HL-60 (cell line): ENCODE measurements at places on chromosomes 7 and 10.

- no peak for DNase-seq
Measured at GRCh38 chr10:36473122-36473521, 652.3 kb upstream of the ANKRD30A start.

DNA sequence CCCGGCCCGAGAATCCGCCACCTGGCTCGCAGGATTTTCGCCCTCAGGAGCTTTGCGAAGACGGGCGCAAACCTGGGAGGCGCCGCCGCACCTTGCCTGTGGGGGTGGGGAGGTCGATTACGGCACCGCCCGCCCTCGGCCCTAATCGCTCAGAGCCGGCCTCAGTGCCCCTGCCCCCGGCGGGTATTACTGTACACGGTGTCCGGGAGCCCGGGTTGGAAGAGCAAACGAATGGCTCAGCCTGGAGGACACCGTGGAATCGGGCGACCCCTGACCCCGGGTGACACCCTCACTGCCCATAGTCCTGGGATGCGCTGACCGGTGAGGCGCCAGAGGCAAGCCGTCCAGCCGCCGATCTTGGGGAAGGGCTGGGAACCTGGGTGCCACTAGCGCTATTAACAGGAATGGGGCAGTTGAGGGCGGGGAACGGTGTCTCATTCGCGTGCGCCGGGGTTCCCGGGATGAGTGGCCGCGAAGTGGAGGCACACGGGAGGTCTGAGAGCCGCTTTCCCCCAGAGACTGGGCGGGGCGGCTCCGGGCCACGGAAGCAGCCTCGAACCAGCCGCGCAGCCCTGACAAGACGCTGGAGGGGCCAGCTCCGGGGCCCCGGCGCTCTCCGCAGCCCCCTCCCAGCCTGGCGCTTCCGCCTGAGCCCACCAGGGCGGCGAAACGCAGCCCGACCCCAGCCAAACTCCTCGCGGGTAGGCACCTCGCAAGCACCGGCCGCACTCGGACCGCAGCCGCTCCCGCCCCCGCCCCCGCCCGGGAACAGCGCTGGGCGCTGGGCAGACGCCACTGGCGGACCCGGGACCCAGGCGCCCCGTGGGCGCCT is 167.5 kb downstream of the NRF1 start:
- no peak for DNase-seq

DNA sequence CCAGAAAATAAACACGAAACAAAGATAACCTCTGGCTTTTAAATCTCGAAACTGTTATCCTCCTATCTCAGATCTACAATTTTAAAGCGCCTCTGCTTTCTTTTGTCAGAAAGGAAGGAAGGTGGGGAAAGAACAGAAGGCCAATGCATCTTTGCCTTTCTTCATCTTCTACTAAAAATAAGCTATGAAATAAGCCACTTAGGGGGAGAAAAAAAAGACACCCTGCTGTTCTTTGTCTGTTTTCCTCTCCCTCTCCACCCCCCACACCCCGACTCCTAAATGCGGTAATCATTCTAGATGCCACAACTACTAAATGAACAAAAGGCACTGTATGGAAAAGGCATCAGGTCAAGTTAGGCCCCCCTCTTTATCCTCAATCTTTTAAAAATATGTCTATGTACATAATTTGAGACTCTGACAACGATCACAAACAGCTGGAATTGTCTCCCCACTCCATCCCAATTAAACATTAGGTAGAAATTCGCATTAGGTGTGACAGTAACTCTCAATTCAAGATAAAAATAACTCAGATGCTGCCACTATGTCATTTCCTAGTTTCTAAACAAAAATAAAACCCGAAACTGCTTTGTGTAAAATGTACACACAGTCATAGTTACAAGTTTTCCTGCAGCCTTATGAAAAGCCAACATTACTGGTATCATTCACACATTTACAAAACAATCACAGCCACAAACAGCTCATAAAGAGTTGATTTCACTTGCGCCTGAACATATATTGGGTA is 2.4 kb downstream of the UBE2H start:
- no peak for DNase-seq

DNA sequence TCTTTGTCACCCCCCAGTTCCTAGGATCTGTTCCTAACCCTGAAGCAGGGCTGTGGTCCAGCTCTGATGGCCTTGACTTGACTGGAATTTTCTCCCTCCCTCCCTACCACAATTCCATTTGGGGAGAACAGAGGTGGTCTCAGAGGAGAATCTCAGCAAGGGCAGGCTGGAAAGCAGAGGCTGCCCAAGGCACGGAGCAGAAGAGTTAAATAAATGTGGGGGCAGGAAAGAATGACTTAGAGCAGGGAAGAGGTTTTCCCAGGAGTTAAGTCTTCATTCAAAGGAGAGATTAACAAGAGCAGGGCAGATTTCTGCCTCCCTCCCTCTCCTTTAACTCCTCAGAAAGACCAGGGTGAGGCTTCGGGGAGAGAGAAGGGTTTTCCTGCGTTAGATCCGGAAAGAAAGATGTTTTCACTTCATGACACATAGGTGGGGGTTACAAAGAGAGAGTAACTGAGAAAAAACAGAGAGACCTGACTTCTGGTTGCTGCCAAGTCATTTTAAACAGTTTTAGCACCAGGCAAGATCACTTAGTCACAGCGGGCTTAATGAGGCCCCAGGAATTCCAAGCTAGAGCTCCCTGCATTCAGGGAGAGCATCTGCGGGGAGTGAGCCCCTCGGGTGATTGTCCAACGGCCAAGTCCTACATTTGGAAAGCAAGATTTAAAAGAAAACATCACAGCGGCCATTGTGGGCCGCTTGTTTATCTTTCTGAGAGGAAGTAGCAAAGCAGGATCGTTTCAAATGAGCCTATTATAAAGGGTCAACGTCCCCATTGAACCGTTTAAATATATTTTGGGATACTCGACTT is 78.7 kb downstream of the ARHGAP22 start:
- DNase-seq = no peak

DNA sequence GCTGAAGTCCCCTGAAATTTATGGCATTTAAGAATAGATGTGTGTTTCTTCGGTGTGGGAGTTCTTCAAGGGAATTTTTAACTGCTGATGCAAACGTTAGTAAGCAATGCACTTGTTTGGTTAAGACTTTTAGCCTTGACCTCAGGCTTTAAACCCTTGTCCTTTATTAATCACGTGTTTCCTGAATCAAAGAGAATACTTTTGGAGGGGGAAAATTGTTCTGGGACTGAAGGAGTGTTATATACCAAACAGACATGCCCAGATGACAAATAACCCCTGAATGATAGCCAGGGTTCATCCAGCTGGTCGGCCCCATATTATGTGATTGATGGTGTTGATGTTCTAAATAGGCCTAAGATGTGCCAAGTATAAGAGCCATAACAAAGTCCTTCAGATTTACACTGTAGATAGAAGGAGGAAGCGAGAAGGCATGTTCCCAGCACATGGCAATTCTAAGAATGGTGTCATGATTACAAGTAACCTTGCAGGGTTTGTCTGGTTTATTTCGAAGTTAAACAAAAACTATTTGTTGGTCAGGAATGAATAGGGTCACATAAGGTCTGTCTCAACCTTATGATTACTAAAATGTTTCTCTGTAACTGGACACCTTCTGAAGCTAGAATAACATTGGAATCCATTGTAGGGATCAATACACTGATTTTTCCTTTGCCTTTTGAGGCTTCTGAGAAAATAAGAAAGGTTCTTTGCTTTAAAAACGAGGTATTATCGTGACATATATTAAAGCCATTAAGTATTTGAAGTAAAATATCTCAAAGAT is 124.2 kb upstream of the SEM1 start:
- no peak for DNase-seq

DNA sequence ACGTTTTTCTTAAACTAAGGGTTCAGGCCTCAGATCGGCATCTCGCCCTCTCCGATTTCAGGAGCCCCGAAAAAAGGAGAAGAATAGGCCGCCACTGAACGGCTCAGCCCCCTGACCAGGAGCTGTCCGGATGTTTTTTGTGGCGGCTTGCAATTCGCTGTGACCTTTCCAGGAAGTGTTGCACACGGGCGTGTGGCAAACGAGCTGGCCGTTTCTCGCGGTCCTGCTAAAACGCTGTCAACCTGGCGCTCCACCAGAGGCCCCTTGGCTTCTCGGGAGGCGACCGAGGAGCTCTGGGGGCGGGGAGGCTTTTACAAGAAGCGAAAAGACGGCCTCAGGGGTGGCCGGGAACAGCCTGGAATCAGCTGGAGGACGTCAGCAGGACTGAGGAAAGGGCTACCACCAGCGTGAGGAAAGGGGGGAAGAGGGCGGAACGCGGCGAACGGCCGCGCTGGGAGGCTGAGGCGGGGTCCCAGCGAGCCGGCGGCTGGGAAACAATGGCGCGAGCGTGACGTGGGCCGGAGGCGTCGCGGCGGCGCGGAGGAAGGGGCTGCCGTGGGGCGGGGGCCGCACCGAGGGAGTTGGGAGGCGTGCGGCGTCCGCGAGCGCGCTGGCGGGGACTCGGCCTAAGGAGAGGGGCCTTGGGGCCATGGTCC is 493 bp downstream of the NT5C2 start:
- peak; percentile 94 for DNase-seq

DNA sequence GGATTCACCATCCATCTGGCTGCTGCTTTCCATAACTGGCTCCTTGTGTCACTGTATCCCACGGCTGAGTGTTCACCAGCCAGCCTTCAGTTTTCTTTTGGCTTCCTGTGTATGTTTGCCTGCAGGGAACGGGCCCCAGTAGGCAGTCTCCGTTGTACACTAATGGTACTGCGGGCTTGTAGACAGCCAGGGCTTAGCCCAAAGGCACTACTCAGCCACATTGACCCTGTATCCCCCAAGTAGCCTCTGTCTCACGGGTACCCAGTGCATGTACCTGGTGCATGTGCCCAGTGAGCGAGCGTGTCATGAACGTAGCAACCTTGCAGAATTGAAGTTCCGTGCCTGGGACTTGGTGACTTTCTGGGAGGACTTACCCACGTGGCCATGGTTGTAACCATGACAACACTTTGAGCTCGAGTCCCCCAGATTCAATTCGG is 6.1 kb downstream of the PFKFB3 start:
- no peak for DNase-seq

DNA sequence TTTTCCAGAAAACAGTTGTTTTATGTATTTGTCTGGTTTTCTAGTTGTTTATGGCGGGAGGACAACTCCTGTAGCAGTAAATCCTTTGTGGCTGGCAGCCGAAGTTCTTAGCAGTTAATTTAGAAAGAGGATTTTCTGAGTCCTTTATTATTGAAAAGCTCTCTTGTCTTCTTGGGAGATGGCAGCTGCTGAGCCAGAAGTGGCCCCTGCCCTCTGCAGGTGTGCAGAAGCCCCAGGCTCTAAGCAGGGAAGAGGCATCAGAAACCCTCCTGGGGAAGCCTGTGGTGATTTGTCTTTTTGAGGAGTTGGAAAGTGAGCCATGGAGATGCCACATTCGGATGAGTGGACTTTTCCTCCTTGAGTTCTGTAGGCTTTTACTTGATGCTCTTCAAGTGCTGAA is 106.3 kb downstream of the GLRX3 start:
- DNase-seq = no peak
